ENCODE measurements at places on chromosomes 16 and 17.

- no peak for DNase-seq
Observed at GRCh38 chr17:78591263-78591671, 14.1 kb upstream of the DNAH17 start.

DNA sequence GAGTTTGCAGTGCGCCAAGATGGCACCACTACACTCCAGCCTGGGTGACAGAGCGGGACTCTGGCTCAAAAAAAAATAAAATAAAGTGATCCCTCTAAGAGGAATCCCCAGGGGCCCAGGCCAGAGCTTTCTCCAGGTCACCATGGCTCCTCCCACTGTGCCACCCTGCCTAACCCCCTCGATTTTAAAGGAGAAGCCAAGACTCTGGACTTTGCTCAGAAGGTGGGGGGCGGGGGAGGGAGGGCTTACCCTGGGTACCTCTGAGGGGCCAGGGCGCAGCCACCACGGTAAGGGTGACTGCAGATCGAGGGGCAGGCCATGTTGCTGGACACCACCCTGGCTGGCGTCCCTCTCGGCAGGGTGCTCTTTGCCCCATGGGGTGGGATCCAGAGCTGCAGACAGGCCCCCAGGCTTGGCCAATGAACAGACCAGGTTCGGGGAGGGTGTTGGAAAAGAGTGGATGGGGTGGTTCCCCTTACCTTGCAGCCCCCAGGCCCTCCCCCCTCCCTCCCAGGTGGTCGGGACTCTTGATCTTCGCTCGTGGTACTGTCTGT, 455 bp upstream of the GRB7 start:
- DNase-seq, result no peak

DNA sequence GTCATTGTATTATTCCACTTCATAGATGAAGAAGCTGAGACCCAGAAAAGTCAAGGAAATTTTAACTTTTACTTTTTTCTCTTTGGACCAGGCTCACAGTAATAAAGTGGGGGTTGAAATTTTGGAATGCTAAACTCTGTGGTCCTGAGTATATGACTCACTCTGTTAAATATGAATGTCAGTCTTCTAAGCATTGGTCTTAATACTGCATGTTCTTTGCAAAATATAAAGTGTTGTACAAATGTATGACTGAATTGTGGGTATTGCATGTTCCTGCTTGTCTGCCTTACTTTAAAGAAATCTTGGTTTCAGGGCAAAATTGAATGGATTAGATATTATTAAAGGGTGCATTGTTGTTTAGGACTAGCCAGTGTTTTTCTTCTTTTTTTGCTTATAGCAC, 950.8 kb upstream of the GOT2 start:
- DNase-seq, result no peak

GRCh38 chr17:37158290-37158689, 209.5 kb downstream of the AATF start:
- DNase-seq, result no peak

DNA sequence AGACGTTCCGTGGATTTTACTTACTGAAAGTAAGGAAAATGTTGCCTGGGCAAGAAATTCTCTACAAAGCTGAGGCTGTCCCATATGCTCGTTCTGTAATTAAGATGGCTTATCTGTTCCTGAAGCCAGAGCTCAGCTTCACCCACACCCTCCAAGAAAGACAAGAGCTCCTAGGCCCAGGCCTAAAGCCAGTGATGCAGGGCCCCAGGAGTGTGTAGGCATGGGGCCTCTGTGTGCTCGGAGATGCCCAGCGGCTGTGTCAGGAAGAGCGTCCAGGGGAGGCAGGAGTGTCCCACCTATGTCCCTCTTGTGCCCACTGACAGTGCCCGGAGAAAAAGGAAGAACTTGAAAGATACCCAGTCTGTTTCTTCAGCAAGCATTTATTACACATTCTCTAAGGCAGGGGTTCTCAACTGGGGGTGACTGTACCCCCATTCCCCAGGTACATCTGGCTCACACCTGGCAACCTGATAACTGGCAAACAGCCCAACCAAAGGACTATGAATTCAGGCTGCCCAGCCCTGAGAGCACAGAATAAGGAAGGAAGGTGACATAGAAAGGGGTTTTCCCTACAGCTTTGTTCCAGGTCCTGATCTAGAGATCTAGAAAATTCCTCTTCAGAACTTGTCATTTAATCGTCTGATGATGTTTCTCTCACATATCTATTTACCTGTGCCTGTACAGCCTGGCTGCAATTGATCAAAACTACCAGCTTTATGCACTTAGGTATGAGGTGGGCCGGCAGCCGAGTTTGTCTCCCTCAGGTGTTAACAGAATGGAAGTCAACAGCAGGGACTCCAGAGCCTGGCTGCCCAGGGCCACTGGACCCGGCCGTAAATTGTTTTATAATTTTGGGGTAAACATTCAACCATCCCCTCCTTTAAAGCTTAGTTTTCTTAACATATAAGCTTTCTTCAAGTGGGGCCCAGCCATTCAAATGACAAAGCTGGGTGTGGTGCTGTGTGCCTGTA, 12.0 kb downstream of the SNN start:
- DNase-seq, result no peak

DNA sequence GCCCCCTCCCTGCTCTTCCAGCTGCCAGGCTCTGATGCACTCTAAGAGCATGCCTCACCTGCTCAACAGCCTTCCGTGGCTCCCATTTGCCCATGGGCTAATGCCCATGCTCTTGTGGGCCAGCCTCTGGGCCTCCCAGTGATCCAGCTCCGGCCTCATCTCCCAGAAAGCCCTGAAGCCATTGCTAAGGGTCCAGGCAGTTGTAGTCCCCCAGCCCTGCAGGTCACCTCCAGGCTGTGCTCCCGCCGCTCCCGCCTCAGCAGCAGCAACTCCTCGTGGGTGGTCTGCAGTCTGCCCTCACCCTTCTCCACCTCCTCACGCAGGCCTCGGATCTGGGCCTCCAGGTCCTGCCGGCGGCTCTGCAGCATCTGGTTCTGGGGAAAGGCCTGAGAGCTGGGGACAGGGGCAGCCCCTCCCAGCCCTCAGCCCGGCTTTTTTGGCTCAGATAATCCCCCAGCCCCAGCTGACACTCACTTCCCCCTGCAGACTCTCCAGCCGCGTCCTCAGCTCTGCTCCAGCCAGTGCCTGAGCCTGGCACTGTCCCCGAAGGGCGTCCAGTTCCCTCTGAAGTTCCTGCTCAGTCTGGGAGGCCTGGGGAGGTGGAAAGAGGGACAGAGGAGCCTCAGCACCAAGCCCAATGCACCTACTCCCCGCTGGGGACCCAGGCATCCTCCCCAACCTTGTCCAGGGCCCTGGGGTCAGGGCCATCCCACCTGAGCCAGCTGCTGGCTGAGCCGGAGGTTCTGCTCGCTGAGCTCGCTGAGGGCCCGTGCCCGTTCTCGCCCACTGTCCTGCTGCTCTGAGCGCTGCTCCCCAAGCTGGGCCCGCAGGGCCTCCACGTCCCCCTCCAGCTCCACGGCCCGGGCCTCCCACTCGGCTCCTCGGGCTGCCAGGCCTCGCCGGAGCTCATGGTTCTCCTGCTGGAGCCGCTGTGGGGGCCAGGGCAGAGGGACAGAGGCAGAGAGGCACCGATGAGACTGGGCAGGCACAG, 6.2 kb downstream of the BICDL2 start:
- no peak for DNase-seq

DNA sequence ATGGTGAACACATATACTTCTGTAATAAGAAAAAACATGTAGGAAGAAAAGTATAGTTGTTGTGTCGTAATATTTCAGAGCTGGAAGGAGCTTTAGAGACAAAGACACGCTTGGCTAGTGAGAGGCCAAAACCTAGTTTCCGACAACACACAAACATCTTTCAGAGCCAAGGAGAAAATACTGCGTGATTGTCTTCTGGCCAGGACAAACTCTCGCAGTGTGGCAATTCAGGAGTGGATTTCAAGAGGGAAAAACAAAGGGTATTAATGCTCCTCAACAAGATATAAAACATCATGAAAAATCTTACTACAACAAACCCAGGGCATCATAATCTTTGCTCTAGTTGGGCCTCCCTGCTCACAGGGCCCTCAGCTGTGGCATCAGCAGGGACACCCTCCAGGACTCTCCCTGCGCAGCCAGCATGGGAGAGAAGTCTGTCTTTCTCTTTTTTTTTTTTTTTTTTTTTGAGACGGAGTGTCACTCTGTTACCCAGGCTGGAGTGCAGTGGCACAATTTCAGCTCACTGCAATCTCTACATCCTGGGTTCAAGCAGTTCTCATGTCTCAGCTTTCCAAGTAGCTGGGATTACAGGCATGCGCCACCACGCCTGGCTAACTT, 66.4 kb downstream of the CYB5B start:
- no peak for DNase-seq

GRCh38 chr17:40378966-40379365, 14.4 kb upstream of the GJD3 start:
- no peak for DNase-seq

DNA sequence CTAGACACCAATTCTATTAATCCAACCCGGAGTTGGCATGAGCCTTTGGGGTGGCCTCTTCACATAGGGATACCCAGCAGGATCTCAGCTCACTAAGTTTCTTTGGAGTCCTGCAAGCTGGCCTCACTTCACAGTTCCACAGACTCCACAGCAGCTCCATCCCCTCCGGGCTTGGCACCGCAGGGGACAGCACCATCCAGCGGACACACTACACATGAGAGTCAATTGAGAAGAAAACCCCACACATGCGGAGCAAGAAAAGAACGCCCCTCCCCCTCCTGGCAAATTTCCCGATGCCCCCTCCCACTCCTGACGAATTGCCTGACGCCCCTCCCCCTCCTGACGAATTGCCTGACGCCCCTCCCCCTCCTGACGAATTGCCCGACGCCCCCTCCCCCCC, 31.1 kb downstream of the KLHDC4 start:
- no peak for DNase-seq

DNA sequence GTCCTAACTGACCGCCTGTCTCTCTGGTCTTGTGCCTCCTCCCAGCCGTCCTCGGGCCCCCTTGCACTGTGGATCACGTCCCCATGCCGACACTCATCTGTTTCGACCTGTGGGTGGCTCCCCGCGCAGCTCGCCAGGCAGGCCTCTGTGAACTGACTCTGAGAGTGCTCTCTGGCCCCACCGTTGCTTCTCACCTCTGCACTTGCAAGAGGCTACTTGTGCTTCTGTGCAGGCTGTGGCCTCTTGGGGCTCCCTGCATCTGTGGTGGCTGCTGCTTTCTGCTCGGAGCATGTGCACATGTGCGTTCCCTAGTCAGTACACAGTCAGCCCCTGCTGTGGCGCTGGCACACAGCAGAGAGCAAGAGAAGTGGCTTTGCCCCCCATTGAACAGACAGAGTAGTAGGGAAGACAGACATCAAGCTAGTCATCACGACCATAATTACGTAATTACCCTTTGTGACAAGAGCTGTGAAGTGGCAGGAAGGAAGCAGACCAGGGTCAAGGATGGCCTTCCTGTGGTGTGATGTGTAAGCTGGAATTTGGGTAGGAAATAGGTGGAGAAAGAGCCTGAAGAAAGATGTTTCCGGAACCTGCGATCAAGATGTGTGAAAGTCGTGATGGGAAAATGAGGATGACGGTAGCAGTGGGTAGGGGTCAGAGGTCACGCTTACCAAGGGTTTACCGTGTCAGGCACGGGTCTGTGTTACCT, 256.0 kb upstream of the CACNG5 start:
- DNase-seq, result no peak

GRCh38 chr17:73435412-73435811, 123.6 kb upstream of the CDC42EP4 start:
- no peak for DNase-seq

GRCh38 chr17:32586666-32587065, 99.9 kb downstream of the CDK5R1 start:
- DNase-seq, result no peak

DNA sequence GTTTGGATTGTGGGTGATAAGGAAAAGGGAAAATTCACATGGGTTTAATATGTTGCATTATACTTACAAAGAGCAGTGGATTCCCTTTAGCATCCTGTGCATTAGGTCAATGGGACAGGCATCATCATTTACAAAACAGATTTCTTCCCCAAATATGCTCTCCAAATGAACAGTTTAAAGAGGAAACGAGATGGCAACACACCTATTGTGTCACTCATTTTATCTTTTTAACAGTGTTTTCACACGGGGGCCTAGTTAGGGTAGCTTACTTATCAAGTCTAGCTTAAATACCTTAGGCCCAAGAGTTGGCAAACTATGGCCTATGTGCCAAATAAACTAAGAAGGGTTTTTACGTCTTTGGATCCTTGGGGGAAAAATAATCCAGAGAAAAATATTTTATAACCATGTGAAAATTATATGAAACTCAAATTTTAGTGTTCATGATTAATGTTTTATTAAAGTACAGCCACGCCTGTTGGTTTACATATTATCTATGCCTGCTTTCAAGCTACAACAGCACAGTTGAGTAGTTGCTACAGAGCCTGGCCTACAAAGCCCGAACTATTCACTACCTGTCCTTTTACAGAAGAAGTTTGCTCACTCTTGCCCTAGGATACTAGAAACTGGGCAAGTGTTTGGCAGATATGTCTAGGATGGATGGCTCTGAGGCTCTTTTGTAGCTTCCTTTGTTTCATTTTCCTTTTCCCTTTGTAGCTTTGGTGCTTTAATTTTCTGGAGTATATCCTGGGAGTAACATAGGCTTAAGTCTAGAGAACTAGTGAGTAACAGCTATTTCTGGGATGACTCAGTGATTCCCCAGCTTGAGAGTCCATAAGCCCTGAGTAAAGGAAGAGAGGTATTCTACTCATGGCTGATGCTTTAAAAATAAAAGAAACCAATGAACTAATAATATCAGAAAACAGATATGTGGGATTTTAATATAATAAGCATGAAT, 12.4 kb downstream of the NUP93 start:
- DNase-seq, result no peak

GRCh38 chr17:41520821-41521521, 2.3 kb upstream of the KRT15 start:
- DNase-seq, result no peak

DNA sequence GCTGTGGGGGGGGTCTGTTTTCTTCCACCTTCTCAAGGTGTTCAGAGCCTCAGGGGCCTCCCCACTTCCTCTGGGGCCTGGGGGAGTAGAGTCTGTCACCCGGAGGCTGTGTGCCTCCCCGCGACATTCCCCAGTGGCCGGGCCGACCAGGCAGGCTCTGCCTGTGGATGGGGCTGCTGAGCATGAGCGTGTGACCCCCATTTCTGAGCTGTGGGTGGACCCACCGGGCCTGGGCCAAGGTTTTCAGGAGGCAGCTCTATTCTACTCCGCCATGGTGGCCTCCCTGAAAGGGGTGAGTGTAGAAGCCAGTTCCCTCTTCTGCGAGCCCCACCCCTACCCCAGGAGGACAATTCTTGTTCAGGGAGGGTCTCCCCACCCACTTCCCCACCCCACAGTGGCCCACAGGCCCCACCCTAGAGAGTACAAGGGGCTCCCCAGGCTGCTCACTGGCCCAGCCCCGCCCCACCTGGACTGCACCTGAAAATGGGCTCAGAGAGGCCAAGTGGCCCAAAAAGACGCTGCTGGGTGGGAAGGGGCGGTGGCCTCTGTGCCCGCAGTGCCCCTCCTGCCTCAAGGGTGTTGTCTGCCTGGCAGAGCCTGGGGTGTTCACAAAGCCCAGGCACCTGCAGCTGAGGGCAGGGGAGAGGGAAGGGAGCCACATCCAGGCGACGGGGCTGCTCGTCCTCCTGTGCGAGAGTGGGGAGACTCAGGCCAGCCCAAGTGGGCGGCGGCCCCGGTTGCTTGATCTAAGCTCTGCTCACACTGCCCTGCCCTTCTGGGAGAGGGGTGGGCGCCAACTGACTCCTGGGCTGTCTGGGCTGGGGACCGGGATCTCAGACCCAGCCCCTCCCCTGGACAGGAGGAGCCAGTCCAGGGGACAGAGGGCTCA, 1.3 kb downstream of the MSLN start:
- DNase-seq, result no peak

- no peak for DNase-seq
Observed at GRCh38 chr16:12392585-12393091, 411.0 kb downstream of the CPPED1 start.

- no peak for DNase-seq
Observed at GRCh38 chr16:21064203-21064602, 86.4 kb downstream of the DNAH3 start.

- DNase-seq, result no peak
Observed at GRCh38 chr17:4569591-4569990, 9.2 kb upstream of the GGT6 start.

All from stimulated activated CD4-positive, alpha-beta T cell treated with anti-CD3 and anti-CD28 coated beads, TNF-alpha, amount 100 ng/mL, for 1 hour (primary cell).